ENCODE measurements at places on chromosomes 4 and X. TPM values are rescaled to one million over a fixed set of nuclear protein-coding genes. Genes with fewer than 3 reads are reported as not detected.

The LIMCH1 gene
- total RNA-seq, result not detected

The MAGEC3 gene
- not detected for total RNA-seq

The ABCB7 gene
- total RNA-seq, result 36.8 TPM

The NRK gene
- total RNA-seq, result not detected

The FHDC1 gene
- 0.06 TPM for total RNA-seq

DNA sequence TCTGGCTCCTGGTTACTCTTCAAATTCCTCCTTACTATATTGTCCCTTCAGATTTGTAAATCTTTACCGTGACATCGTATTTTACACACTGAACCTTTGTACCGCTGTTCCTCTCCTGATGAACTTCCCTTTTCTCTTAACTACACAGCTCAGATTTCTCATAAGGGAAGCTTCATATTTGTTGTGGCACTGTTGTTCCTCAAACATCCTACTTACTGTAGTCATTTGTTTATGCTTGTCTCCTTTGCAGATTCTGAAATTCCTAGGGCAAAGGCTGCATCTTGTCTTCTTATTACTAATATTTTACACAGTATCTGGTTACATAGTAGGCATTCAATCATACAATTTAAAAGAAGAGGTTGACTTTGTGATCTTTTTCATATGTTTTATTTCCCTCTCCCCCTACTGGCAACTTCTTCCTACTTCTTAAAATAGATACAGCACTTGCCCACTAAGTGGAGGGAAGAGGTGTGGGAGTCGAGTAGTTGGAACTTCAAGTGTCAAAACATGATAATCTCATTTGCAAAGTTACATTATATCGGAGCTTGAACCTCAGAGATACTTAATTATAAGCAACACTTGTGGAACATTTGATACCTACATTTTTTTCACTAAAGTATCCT, 50.0 kb downstream of the TET2 start:
- peaks cover 56% of the 10 kb centered on the region for H3K36me3 ChIP-seq
- H3K27ac ChIP-seq, result no peak overlapping the region
- DNase-seq, result no peak
- H3K4me3 ChIP-seq, result no peak overlapping the region
- peaks cover 48% of the 10 kb centered on the region for H3K4me1 ChIP-seq

DNA sequence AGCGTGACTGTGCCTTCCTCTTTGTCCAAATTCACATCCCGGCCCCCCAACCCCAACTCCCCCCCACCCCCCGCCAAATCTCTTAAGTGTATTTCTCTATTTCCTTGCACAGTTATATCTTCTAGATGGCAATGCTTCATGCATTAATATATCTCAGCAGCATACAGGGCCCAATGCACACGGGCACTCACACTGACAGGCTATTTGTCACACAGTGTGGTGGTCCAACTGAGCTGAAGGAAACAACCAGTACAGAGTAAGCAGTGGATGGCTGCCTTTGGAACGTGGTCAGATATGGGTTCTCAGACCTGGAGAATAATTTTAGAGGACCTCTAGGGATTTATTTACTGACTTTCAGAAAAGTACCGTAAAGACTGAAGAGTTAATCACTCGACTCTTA, 681 bp downstream of the EXOC1 start:
- H3K4me3 ChIP-seq, result no peak overlapping the region
- H3K27me3 ChIP-seq, result no peaks in the 10 kb centered on the region
- peaks cover 30% of the 10 kb centered on the region for H3K4me1 ChIP-seq
- peaks cover 14% of the 10 kb centered on the region for H3K36me3 ChIP-seq
- DNase-seq, result no peak

- H3K36me3 ChIP-seq, result no peaks in the 10 kb centered on the region
- H3K4me1 ChIP-seq, result no peaks in the 10 kb centered on the region
- no peaks in the 10 kb centered on the region for H3K27me3 ChIP-seq
- no peak for DNase-seq
Observed at GRCh38 chr4:13168326-13168725, 315.8 kb downstream of the RAB28 start.

GRCh38 chr4:185363251-185363650, 32.5 kb downstream of the LRP2BP start:
- H3K27ac ChIP-seq, result no peak overlapping the region
- no peak overlapping the region for H3K4me3 ChIP-seq
- no peaks in the 10 kb centered on the region for H3K27me3 ChIP-seq
- peaks cover 3% of the 10 kb centered on the region for H3K36me3 ChIP-seq
- DNase-seq, result no peak

DNA sequence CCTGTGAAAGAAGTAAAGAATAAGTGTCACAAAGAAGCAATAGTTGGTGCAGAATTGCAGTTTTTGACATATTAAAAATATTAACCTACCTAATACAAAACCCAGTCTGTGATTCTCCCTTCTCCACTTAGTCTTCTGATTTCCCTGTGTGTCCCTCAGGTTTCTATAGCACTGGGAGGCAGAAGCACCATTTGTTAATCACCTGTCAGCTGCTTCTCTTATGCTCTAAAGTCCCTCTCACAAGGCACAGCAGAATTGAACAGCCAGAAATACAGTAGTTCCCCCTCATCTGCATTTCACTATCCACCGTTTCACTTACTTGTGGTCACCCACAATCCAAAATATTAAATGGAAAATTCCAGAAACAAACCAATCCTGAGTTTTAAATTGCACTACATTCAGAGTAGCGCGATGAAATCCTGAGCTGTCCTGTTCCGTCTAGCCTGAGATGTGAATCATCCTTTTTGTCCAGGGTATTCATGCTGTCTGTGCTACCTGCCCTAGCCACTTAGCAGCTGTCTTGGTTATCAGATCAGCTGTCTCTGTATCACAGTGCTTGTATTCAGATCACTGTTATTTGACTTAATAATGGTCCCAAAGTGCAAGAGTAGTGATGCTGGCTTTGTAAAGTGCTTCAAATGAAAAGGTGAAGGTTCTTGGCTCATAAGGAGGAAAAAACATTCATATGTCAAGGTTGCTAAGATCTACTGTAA, 984.1 kb upstream of the GRID2 start:
- no peaks in the 10 kb centered on the region for H3K4me1 ChIP-seq
- no peak overlapping the region for H3K27ac ChIP-seq
- H3K27me3 ChIP-seq, result no peaks in the 10 kb centered on the region
- no peak overlapping the region for H3K4me3 ChIP-seq
- H3K36me3 ChIP-seq, result no peaks in the 10 kb centered on the region

DNA sequence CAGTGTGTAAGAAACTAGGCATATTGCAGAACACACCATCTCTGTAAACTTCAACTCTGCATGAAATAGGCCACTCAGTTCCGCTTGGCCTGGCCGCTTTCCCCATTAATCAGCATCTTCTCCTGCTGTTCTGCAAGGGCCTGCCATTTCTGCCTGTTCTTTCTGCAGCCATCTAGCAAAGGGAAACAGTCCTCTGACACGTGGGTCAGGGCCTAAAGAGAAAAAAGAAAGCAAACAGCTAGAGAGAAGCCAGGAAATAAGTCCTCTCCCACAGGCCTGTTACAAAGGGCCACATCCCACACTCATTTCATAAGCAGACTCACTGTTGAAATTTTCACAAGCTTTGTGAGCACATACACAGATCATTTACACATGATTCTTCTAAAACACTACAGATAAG, 130.1 kb downstream of the PDE5A start:
- no peaks in the 10 kb centered on the region for H3K27me3 ChIP-seq
- H3K36me3 ChIP-seq, result peaks cover 10% of the 10 kb centered on the region
- DNase-seq, result no peak
- no peaks in the 10 kb centered on the region for H3K4me1 ChIP-seq
- no peak overlapping the region for H3K27ac ChIP-seq

DNA sequence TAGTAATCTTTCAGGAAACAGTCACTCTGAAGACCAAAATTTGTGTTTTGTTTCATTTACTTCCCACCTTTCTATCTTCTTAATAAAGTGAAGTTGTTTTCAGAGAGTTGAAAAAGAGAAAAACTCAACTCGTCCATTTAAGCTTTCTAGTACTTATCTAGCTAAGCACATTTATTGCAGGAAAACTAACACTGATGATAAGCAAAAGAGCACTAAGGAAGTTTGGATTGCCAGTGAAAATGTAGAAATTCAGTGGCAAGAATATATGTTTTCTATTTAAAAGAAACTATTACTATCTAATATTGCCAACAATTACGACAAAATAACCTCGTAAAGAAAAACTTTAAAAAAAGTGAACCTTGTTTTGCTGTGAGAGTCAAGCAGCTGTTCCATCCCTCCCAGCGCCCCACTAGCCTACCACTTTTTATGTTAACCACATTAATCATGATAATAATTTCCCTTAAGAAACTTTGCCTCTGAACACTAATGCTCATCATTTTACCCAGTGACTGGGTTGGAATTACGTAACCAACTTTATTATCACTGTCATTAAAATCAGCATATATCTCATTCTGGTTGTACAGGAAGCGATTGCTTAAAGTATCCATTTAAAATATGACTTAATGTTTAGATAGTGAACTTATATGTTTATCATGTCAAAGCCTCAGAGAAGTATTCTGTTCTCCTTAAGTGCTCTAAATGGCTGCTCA, 24.8 kb downstream of the SPRY1 start:
- H3K27me3 ChIP-seq, result no peaks in the 10 kb centered on the region
- peak overlapping the region; percentile 98 for H3K27ac ChIP-seq
- DNase-seq, result no peak
- peaks cover 5% of the 10 kb centered on the region for H3K36me3 ChIP-seq
- H3K4me3 ChIP-seq, result peak overlapping the region; percentile 71
- H3K4me1 ChIP-seq, result peaks cover 67% of the 10 kb centered on the region

DNA sequence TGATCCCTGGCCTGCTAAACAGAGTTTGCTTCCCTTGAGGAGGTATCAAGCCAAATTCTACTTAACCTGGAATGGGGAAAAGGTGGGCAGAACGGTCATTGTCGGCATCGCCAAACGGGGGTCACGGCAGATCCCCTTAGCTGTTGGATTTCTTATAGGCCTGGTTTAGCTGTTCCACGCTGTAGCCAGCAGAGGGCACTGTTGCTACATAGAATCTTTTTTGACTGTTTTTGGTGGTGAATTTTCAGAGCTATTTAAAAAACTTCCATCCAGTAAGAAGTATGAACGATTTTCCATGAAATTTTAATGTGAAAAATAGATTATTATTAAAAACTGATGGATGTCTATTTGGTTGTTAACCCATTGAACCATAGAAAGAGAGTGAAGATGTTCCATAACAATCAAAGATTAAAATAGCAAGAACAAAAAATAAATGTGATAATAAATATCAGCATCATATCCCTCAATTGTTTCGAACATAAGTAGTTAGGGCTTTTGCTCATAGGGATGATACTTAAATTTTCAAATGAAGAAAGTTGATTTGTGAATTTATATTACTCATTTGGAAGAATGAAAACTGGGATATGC, 56.6 kb downstream of the LINC00632 start:
- DNase-seq, result no peak
- H3K36me3 ChIP-seq, result no peaks in the 10 kb centered on the region
- H3K27me3 ChIP-seq, result peaks cover 24% of the 10 kb centered on the region
- no peak overlapping the region for H3K4me3 ChIP-seq
- H3K27ac ChIP-seq, result no peak overlapping the region

DNA sequence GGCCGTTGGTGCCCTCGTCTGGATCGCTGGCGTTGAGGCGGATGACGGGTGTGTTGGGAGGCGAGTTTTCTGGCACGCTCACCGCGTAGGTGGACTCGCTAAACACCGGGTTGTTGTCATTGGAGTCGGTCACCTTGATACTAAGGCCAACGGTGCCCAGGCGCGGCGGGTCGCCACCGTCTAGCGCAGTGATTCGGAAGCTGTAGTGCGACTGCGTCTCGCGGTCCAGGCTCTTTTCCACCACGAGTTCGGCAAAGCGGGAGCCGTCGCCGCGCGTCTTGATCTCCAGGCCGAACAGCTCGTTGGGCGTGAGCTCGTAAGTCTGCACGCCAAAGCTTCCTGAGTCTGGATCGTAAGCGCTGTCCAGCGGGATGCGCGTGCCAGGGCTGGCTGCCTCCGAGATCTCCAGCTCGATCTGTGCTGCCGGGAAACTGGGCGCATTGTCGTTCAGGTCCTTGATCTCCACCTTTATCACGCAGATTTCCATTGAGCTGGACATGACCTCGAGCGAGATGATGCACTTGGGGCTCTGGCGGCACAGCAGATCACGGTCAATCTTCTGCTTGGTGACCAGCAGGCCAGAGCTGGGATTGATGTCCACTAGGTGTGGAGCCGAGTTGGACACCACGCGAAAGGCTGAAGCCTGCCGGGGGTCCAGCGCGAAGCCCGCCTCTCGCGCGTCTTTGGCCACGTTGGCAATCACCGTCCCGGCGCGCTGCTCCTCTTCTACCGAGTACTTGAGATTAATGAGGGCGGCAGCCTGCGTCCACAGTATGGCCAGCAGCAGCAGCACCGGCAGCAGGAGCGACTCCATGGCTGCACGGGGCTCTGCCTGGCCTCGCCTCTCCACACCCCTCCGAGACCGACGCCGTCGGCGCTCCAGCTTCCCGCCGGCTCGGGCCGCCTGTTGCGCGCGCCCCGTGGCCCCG, 2.0 kb downstream of the PCDH19 start:
- no peak overlapping the region for H3K4me3 ChIP-seq
- peaks cover 4% of the 10 kb centered on the region for H3K4me1 ChIP-seq
- H3K27ac ChIP-seq, result no peak overlapping the region
- peaks cover 1% of the 10 kb centered on the region for H3K36me3 ChIP-seq
- H3K27me3 ChIP-seq, result peaks cover 78% of the 10 kb centered on the region

- peaks cover 31% of the 10 kb centered on the region for H3K4me1 ChIP-seq
- no peaks in the 10 kb centered on the region for H3K36me3 ChIP-seq
- DNase-seq, result no peak
- H3K4me3 ChIP-seq, result no peak overlapping the region
Observed at GRCh38 chr4:122666527-122667245, 45.8 kb upstream of the IL21 start.

- no peak for DNase-seq
- peaks cover 12% of the 10 kb centered on the region for H3K27me3 ChIP-seq
- no peak overlapping the region for H3K4me3 ChIP-seq
- no peaks in the 10 kb centered on the region for H3K4me1 ChIP-seq
- H3K27ac ChIP-seq, result no peak overlapping the region
Observed at GRCh38 chr4:7514789-7515188, 80.1 kb upstream of the PSAPL1 start.

DNA sequence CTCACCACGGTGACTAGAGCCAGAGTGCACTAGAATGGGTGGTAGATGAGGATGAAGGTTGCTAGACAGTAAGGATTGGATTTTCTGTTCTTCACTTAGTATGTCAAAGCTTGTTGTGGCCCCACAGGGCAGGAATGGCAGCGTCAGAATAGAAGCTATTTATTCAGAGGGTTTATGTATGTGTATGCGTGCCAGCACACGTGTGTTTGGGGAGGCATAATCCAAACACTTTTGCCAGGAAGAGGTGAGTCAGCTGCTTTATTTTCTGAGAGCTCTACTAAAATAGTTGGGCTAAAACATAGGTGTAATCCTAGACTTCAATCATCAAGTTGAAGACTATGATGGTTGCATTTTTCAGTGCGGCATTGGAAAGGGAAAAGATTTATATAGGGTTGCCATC, 1.2 kb upstream of the MAGEE2 start:
- H3K27ac ChIP-seq, result no peak overlapping the region
- H3K36me3 ChIP-seq, result no peaks in the 10 kb centered on the region
- H3K4me1 ChIP-seq, result peaks cover 4% of the 10 kb centered on the region

DNA sequence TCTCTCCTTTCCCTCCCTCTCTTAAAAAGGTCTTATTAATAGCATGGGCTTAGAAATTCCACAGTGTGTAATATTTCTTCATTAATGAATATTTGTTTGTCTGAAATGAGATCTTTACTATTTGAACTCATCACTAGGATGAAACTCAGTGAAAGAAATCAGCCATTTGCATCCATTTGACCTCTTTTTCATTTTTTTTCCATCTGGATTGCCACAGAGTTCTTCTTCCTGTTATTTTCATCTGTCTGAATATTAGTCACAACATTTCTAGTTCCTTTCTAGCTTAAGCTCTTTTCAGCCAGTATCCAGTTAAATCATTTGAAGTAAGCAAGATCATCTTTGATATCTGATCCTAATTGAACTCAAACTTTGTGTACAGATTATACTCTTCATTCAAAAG, 69.2 kb upstream of the PLS3 start:
- DNase-seq, result no peak
- H3K4me1 ChIP-seq, result no peaks in the 10 kb centered on the region
- H3K4me3 ChIP-seq, result no peak overlapping the region
- no peaks in the 10 kb centered on the region for H3K27me3 ChIP-seq
- no peaks in the 10 kb centered on the region for H3K36me3 ChIP-seq
